ENCODE measurements at places on chromosomes 6 and 20.

- DNase-seq, result no peak
Measured at GRCh38 chr6:130223508-130223907, 757 bp upstream of the SAMD3 start.

- no peak for DNase-seq
Measured at GRCh38 chr6:154494592-154495311, 15.7 kb downstream of the CNKSR3 start.

- peak; percentile 73 for DNase-seq
Measured at GRCh38 chr20:57657535-57658446, 37.6 kb upstream of the ZBP1 start.

- DNase-seq, result no peak
Measured at GRCh38 chr6:138310294-138310693, 67.4 kb upstream of the SMIM28 start.

GRCh38 chr6:24807584-24807983 is 8.9 kb upstream of the ARMH2 start:
- no peak for DNase-seq

DNA sequence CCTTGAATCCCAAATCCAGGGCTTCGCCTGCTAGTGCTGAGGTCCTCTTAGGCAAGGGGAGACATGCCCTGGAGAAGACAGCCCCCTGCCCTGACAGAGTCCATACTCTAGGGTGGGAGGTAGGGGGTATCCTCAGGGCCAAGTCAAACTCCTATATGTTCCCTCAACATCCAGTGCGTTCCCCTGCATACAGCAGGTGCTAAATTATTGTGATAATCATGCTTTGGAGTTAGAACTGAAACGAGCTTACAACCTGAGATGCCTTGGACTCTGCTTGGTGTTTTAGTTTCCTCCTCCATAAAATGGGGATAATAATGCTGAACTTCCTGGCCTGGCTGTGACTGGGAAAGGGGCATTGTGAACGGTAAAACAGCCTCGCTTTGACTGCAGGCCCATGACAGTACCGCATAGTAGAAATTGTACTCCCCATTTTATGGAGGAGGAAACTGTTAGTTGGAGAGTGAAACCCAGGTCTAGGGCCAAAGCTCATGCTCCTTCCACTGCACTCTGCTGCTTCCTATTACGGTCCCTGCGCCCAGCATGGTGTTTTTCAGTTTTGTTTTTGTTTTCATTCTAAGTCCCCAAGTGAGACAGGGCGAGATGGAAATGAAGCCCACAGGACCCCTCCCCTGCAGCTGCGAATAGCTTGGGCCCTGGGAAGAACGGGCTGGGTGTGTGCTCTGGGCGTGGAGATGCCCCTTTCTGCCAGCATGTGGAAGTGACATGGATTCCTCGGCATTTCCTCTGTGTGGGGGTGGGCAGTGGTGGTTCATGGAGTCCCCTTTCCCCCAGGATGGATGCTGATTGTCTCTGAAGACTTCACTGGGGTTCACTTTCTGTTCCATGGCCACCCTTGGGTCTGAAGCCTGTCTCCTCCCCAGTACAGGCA is 162.5 kb downstream of the VEGFA start:
- DNase-seq, result peak; percentile 4

- DNase-seq, result no peak
Measured at GRCh38 chr6:130906736-130907381, 79.7 kb downstream of the SMLR1 start.

- peak; percentile 48 for DNase-seq
Measured at GRCh38 chr20:21235484-21236445, 67.4 kb upstream of the XRN2 start.

DNA sequence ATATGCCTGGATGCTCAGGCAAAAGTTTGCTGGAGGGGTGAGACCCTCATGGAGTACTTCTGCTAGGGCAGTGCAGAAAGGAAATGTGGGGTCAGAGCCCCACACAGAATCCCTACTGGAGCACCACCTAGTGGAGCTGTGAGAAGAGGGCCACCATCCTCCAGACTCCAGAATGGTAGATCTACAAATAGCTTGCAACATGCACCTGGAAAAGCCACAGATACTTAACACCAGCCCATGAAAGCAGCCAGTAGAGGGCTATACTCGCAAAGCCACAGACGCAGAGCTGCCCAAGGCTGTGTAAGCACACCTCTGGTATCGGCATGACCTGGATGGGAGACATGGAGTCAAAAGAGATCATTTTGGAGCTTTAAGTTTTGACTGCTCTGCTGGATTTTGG is 60.7 kb upstream of the GJE1 start:
- DNase-seq, result no peak

- no peak for DNase-seq
Measured at GRCh38 chr20:57772349-57772964, 62.6 kb upstream of the PMEPA1 start.

- DNase-seq, result no peak
Measured at GRCh38 chr6:43283514-43283901, 14.6 kb upstream of the SLC22A7 start.

DNA sequence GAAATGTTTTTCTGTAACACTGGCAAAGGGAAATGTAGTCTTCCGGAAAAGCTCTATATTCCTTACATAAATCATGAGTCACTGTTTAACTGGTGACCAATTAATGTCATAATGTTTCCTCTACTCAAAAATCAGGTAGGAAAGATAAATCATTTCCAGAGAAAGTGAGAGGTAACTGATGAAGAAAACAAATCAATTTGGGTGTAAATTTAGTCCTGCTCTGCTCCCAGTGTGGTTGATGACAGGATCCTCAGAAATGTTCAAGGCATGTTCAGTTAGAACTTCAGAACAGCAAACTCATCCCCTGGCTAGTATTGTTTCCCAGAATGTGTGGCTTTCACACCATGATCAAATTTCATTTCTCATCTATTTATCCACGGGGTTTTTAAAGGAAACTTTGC is 38.8 kb upstream of the SPACA1 start:
- no peak for DNase-seq

DNA sequence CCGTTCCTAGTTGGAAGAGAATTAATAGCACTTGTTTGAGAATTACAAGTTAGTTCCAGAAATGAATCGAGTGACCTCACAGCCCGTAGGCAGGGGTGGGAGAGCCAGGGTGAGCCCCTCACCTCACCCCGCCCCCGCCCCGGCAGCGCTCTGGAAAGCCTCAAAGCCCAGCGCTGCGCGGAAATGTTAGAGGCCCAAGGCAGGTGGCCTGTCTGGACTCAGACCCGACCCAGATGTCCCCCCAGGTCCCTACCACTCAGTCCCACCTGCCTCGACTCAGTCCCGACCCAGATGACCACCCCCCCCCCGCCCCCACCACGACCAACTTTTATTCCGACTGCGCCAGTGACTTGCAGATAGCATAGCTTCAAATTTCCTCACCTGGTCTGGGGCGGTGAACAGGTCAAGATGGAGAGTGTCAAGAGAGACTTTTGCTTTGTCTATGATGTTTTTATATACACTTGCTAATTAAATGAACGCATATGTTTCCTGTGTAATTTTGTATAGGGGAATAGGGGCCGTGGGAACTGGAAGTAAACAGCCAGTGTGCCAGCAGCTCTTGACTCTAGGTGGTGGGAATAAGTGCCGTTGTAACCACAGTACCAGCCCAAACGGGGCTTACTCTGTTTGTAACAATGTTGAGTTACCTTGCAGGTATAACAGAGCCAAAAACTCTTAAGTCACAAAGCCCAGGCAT is 1.2 kb upstream of the PXDC1 start:
- no peak for DNase-seq

DNA sequence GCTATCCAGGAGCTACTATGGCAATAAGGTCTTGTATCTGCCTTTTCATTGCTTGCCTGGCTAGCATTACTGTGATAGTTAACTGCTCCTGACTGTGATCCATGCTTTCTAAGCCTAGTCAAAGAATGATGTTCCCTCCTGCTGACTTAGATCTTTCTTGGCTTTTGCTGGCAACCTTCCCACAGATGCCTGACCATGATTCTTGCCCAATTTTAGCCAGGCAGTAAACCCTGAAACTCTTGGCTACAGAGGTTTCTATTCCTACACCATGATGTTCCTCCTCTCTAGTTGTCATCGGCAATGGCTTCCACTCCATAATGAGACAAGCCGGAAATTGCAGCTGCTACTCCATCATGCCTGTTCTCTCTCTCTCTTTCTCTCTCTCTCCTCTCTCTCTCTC is 238.1 kb downstream of the HAO1 start:
- no peak for DNase-seq

DNA sequence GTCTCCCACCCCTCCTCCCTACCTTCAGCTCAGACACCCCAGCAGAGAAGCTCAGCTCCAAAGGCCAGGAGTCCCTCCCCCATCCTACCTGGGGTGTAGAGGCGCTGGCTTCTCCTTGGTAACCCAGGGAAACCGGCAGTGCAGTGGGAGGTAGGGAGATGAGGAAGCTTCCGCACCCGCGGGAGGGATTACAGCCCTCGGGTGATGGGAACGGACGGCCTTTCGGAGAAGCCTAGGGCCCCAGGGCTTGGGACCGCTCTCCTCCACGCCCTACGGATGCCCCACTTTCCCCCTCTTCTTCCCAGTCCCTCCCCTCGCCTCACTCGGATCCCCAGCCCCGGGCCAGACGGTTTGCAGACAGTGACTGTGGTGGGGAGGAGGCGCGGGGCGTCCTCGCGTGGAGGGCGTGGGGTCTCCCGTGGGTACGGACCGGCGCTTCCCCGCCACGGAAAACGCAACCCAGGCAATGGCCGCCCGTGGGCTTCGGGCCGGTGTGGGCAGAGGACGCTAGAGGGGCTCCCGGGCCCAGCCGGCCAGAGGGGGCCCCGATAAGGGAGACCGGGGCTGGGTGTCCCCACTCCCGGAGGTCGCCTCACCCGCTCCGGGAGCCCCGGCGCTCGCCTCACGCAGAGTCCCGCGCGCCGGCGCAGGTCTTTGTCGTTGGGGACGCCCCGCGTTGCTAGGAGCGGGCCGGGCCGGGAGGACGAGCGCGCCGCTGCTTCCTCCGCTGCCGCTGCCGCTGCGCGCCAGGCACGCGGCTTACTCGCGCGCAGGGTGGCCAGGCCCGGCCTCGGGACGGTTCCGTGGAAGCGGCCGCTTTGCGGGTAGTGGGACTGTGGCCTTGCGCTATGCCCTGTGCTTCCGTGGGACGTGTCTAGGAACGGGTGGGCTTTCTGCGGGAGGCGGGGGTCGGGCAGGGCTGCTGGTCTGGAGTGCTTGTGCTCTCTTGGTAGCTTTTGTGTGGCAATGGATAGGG is 15.8 kb downstream of the AARS2 start:
- DNase-seq, result peak; percentile 41

DNA sequence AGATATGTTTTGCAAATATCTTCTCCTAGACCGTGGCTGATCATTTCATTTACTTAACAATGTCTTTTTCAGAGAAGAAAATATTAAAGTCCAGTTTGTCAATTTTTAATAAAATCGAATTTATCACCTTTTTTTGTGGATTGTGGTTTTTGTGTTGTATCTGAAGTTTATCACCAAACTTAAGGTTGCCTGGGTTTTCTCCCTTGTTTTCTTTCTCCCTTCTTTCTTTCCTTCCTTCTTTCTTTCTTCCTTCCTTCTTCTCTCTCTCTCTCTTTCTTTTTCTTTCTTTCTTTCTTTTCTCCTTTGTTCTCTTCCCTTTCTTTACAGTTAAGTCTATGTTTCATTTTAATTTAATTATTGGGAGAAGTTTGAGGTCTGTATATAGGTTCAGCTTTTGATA is 68.7 kb downstream of the RNF182 start:
- no peak for DNase-seq

GRCh38 chr20:23155141-23155590 is 69.0 kb upstream of the CD93 start:
- DNase-seq, result no peak

GRCh38 chr20:30502670-30503069 is 754.8 kb upstream of the DEFB115 start:
- DNase-seq, result no peak

DNA sequence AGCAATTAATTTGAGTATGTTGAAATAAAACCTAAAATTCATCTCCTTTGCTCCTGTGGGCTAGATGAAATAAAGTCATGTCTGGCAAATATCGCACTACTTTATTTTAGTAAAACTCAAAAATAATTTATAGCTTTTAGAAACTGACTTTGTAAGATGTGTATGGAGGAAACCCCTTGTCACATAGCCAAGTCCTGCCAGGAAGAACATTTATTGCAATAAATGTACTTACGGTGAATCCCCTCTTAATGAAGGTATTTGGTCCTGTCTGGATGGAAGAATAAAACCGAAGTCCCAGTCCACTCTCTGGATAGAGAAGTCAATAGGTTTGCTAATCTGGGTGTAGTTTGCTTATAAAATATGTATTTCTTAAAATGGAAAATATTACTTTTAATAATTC is 1226.8 kb upstream of the MAP3K7 start:
- DNase-seq, result no peak

GRCh38 chr6:14722001-14722562 is 523.8 kb upstream of the JARID2 start:
- no peak for DNase-seq

DNA sequence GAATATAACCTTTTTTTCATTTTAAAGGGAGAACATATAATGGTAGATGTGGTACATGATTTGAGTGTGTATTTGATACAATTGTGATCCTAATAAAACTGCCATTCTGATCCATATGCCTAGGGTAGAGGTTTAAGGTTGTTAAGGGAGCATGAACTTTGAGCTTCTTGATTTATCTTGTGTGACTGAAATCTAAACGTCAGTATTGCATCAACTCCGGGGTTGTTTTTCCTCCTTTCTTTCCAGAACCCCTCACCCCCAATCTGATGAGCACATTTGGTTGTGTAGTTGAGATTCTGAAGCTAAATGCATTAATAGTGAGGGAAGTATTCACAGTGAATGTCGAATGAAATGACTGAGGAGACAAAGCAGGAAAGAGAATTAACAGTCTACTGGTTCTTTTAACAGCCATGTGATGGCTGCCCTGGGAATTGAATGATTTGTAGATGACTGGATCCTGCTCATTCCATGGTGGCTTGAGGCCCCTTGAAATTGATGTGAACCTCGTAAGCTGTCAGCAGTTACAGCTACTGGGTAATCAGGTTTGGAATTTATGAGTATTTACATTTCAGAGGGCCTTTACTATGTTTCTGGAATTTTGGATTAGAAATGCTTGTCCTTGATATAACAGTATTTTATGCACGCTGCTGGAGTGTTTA is 44.8 kb downstream of the FARS2 start:
- no peak for DNase-seq

GRCh38 chr20:13174402-13174801 is 46.7 kb upstream of the ISM1 start:
- DNase-seq, result no peak

DNA sequence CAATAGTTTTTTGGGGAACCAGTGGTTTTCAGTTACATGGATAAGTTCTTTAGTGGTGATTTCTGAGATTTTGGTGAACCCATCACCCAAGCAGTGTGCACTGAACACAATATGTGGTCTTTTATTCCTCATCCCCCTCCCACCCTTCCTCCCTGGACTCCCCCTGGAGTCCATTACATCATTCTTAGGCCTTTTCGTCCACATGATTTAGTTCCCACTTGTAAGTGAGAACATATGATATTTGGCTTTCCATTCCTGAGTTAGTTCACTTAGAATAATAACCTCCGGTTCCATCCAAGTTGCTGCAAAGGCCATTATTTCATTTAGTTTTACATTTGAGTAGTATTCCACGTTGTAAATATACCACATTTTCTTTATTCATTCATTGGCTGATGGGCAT is 28.3 kb downstream of the RPP40 start:
- no peak for DNase-seq

- DNase-seq, result no peak
Measured at GRCh38 chr20:5974531-5974930, 24.1 kb downstream of the MCM8 start.
